ENCODE measurements at places on chromosomes 5 and 9.

- DNase-seq = no peak
Observed at GRCh38 chr9:93303258-93303771, 119.4 kb downstream of the WNK2 start.

DNA sequence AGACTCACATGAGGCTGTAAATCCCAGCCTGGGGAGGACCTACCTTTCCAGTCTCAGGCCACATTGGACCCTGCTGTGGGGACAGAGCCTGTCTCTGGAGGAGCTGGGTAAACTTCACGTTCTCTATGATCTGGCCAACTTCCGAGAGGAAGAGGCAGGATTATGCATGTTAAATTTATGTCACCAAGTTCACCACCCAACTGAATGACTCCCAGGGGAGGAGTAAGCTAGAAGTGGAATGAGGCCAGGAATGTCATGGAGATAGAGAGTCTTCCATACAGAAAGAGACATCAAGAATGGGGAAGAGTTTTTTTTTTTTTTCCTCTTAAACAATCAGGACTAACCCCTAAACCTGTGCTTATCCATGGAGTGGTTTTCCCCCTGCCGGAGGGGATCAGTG is 90.3 kb upstream of the PALM2AKAP2 start:
- no peak for DNase-seq

DNA sequence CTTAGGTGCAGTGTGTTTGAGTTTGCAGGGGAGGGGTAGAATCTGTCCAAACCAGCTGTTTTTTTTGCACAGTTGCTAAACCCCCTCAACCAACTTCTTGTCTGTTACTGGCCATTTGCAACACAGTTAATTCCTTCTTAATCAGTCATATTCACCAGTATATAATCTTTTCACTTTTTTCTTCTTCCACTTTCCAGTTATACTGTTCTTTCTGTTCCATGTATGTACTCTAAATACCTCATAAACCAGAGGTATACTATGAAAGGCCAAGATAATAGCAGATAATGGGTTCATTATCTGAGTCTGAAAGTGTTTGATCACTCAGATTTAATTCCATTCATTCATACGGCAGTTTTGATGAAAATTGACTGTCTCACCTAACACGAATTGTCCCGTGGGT is 11.1 kb downstream of the SMAD5 start:
- DNase-seq = no peak

DNA sequence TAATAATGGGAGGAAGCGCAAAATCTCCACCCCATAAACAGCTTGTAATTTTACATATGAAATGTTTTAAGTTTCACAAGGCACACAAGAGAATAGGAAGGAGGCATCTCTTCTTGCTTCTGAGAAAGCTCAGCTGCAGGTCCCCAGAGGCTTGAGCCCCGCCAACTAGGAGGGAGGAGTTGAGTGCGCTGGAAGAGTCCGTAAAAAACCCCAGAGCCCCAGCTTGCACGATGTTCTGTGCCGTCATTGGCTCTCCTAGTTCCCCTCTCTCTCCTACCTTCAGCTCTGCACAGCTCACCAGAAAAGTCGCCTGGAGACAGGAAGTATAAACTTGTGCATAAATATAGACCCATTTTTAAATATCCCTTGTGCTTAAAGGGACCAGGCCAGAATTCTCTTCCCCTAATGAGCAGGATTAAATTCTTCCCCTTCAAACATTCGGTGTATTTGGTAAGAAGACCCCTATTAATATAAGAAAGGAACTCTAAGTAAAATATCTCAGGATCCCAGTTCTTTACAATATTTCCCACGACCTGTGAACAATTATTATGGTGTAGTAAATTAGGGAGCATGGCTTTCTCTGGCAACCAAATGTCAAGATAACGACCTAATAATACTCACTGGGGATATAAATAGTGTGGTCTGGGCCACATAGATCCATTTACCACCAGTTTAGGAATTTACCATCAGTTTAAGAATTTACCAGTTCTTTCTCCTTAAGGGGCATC is 13.7 kb downstream of the GLRX start:
- DNase-seq = peak; percentile 99

GRCh38 chr5:109486200-109486804 is 76.5 kb upstream of the PJA2 start:
- DNase-seq = no peak

- no peak for DNase-seq
Observed at GRCh38 chr9:37919956-37920335, 16.0 kb upstream of the SLC25A51 start.

- no peak for DNase-seq
Observed at GRCh38 chr9:109830545-109830944, 50.5 kb downstream of the PALM2AKAP2 start.

- no peak for DNase-seq
Observed at GRCh38 chr9:81293651-81294050, 395.7 kb downstream of the TLE1 start.

DNA sequence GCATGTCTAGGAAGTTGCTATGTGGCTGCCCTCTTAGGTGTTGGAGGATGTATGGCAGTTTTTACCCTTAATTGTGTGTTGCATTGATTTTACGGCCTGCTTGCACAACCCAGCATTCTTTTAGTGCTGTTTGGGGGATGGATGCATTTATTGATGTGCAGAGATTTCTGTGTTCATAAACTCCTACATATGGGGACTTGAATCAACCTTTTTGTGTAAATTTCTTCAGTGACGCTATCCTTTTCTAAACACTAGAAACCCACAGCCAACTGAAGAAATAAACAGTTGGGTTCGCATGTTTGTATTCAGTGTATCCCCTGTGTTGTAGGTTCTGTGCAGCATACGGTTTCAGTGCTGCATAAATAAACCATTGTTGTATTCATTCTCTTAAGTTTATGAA is 263.7 kb downstream of the RASEF start:
- DNase-seq = no peak

- DNase-seq = no peak
Observed at GRCh38 chr9:92538541-92538940, 2.8 kb upstream of the ECM2 start.

DNA sequence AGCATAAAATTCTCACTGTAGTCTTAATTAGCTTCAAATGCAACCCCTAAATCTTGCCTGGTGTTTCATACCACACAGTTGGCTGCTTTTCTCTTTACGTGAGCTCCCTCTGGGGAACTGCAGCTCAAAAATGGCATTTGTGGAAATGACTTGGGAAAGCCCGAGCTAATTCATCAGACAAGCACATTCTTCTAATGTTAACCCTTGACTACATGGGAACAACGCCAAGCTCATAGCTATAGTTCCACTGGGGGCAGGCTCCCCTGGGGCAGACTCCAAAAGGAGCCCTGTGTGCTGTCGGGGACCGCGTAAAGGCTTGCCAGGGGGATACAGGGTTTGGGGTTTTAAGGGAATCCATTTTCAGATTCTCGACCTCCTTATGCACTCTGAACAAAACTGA is 301.4 kb upstream of the DAP start:
- DNase-seq = no peak

DNA sequence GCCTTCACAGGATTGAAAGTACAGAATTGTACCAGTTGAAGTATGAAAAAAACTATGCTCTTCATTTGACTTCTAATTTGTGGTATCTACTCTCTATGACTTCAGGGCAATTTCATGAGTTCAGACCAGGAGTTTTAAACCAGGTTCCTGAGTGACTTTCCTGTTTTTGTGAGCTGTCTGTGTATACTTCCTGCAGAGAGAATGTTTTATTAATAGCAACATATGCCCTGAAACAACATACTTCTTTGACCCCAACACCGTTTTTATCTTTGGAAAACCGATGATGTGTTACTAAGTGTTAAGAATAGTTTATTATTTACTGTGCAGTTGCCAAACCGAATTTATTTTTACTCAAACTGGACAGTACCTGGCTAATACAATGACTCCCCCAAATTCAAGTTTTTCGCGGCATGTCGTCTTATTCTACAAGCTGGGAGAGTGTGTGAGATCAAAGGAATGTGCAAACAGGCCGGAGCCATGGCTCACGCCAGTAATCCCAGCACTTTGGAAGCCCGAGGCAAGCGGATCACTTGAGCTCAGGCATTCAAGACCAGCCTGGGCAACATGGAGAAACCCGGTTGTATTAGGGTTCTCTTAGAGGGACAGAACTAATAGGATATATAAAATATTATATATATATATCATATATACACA is 58.7 kb upstream of the ERBIN start:
- no peak for DNase-seq

- no peak for DNase-seq
Observed at GRCh38 chr9:13823026-13823425, 490.9 kb downstream of the NFIB start.

DNA sequence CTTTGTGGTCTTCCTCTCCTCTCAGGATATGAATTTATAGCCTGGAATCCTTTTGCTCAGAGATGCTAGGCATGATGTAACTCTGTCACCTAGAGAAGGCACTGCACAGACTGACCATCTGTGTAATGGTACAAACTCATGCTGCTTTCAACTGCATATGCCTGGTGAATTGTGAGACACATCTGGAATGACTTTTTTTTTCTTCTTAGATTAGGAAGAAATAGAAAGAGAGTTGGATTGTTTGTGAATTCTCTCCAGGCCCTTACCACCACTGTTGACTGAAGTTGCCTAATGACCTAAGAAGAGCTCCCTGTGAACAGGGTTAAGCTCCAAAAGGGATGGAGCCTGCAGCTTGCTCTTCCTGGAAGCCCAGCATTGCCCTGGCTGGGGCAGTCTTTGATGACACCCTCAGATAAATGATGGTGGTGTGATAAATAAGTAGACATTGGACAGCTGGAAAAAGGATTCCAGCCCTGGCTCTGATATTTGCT is 47.8 kb upstream of the TRIM32 start:
- no peak for DNase-seq

DNA sequence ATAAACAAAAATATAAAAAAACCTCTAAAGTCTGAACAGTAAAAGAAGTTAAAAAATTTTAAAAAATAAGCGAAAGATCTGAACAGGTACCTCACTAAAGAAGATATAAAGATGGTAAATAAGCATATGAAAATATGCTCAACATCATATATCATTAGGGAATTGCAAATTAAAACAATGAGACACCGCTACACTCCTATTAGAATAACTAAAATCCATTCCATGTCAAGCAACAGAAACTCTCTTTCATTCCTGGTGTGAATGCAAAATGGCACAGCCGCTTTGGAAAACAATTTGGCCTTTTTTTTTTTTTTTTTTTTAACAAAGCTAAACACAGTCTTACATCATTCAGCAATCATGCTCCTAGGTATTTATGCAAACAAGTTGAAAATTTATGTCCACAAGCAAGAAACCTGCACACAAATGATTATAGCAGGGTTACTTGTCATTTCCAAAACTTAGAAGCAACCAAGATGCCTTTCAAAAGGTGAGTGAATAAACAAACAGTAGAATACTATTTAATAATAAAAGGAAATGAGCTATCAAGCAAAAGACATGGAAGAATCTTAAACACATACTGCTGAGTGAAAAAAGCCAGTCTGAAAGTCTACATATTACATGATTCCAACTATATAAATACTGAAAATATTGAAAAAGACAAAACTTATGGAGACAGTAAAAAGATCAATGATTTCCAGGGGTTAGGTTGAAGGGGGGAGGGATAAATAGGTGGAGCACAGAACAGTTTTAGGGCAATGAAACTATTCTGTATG is 22.1 kb downstream of the ANXA1 start:
- no peak for DNase-seq

DNA sequence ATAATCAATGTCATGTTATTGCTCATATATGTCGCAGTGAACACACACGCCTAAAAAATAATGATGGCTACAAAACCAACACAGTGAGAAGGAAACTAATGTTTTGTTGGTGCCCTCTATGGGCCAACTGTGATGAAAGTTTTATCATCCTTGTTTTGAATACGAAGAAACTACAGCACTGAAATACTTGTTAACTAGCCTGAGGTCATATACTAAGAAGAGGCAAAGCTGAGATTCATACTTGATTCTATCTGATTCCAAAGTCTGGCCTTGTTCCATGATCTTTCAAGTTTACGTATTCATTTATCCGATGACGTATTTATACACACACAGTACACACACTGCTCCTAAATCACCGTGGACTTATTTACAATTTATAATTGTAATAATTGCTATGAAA is 16.1 kb upstream of the DRD1 start:
- DNase-seq = peak; percentile 30

GRCh38 chr9:88816141-88816540 is 175.1 kb upstream of the S1PR3 start:
- no peak for DNase-seq

- DNase-seq = peak; percentile 76
Observed at GRCh38 chr9:34332076-34332964, 3.0 kb downstream of the NUDT2 start.

- no peak for DNase-seq
Observed at GRCh38 chr5:123515904-123516303, 3.9 kb downstream of the CSNK1G3 start.

GRCh38 chr5:132105688-132106087 is 32.1 kb downstream of the CSF2 start:
- DNase-seq = no peak

GRCh38 chr5:5383461-5383860 is 39.0 kb upstream of the ICE1 start:
- no peak for DNase-seq

- DNase-seq = no peak
Observed at GRCh38 chr9:133950629-133951111, 41.5 kb downstream of the VAV2 start.

DNA sequence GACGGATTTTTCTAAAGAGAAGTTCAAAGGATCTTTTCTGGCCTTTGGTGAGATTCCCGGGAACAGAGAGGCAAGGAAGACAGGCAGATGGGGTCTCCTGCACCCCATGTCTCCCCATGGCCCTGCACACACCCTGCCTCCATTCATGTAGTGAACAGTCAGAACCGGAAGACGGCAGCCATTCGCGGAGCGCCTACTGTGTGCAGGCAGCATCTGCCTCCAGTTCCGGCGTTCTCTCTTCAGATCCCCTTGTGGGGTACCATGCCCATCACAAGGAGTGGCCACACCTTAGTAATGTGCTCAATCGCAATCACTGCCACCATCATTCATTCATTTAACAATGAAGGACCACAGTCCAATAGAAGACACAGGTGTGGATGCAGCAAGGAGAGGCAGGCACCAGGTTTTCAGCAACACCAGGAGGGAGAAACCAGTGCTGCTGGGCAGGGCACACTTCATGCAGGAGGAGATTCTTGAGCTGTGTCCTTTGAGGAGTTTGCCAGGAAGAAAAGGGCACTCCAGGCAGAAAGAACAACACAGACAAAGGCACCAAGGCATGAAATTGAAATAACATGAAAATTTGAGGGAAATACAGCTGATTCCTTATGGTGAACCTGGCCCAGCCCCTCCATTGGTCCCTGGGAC is 171.5 kb upstream of the PHYKPL start:
- no peak for DNase-seq

DNA sequence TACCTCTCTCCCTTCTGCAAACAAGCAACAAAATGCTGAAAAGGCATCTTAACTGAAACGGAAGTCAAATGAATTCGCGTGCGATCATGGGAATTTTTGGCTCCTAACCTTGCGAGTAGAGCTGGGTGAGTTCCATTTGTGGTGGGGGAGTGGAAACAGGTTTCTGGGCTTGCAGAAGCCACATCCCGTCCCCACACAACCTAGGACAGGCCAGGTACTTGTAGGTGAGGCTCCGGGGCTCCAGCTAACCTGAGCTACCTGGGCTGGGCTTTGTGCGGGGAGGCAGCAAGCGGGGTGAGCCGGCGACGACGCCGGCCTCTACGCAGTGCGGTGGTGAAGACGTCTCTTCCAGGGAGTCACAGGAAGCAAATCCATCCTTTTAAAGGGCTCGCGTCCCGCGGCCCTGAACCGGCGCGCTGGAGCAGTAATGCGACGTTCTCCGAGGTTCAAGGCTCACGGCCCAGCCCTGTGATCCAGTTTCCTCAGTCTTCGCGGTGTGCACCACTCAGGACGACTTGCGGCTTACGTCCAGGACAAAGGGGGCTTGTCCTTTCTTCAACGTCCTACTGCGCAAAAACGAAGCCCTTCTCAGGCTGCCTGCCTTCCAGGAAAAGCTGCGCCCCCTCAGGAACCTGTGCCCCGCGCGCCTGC is 567 bp upstream of the SPIN1 start:
- peak; percentile 54 for DNase-seq
